ENCODE measurements at places on chromosomes 2 and 18.

DNA sequence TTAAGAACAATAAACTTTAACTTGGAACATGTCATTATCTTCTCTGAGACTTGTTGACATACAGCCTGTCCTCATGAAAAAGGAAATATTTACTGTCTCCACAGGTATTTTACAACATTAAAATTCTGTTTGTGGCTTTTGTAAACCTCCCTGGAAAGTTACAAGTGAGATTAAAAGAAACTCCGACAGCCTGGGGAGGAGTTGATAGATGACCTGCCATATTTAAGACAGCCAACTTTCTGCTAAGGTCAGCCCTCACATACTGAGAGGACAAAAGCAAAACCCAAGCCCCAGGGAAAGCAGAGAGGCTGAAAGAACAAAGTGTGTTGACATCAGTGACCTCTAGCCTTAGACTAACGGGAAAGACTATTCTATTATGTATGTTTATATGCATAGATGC is 350.2 kb downstream of the RIT2 start:
- DNase-seq: no peak

DNA sequence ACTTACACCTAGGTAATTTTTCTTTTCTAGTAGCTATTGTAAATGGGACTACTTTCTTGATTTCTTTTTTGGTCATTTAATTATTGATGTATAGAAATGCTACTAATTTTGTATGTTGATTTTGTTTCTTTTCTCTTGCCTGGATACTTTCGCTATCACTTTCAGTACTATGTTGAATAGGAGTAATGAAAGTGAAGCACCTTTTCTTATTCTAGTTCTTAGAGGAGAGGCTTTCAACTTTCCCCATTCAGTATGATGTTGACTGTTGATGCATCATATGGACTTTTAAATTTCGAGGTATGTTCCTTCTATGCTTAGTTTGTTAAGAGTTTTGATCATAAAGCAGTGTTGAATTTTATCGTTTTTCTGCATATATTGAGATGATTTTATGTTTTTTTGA is 142.5 kb downstream of the CDH19 start:
- no peak for DNase-seq

DNA sequence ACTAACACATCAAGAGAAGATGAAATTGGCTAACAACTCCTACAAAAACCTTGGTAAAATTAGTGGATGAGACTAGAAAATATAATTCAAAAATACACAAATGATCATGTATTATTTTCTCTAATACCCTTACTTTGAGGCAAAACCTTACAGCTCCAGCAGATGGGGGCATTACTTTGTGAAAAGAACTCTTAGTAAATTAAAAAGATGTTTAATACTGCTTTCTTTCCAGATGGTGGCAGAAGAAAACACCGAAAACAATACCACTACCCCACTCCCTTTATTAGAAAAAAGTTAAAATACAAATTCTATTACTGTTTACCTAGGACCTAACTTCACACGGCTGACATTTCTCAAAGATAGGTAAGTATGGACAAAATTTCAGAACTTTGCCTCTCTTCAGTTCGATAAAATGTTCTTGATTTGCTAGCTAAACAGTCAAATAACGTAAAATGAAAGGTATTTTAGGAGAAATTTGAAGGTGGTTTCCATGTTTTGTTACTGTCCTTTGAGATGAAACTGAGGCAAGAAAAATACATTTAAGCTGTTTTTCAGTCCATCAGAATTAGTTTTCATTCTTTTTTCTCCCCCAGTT is 30.6 kb downstream of the ORC4 start:
- DNase-seq: peak; percentile 15

DNA sequence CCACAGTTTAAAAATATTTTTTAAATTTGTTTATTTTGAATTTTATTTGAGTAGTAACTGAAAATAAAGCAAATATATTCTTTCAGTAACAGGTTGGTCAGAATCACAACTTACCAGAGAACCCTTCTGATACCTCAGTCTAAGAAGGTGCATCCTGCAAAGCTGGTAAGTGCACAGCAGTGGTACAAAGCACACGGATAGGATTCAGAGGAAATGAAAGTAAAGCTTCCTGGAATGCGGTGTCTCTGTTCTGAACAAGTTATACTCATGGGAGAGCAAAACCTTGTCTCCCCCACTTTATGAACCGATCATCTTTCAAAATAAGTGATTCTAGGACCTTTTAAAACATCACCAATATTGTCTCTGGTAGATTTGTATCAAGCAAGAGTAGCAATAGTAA is 398.3 kb downstream of the TMX3 start:
- DNase-seq: no peak

GRCh38 chr2:6657855-6658254 is 207.9 kb downstream of the CMPK2 start:
- no peak for DNase-seq

GRCh38 chr2:11375025-11375688 is 30.7 kb upstream of the ROCK2 start:
- DNase-seq: no peak

- DNase-seq: no peak
These were observed 19.3 kb upstream of the FZD7 start for GRCh38 chr2:202014318-202014717.

- DNase-seq: no peak
These were observed 85.5 kb upstream of the DTNA start for GRCh38 chr18:34624551-34624950.

DNA sequence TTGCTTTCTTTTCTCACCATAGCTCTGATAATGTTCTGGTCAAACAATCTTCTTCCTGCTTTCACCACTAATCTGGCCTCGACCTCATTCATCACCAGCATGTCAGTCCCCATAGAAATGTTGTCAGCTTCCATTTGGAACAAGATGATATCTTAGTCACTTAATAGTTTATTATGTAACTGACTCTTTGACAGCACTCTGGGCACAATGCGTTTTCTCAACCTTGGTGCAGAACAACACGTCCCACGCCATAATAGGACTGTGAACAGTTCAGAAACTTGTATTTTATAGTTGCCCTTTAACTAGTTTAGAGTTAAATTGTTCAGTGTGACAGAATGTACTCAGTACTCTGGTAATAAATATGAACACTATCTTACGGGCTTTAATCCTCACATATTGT is 106.0 kb downstream of the MC4R start:
- DNase-seq: no peak

DNA sequence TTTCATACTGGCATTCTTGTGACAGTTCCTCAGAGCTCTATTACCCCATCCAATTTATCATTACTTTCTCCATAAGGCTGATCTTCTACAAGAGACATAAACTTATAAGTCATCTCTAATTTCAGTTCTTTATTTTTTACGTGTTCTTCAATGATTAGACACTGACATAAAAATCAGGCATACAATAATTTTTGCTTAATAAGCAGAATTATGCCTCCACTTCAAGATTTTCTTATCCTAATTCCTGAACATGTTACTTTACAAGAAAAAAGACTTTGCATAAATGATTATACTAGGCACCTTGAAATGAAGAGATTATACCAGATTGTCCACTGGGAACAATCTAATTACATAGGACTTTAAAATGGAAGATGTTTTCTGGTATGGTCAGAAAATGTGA is 1304.5 kb upstream of the SLC39A10 start:
- DNase-seq: no peak

GRCh38 chr2:12816379-12817306 is 99.9 kb downstream of the TRIB2 start:
- DNase-seq: no peak

DNA sequence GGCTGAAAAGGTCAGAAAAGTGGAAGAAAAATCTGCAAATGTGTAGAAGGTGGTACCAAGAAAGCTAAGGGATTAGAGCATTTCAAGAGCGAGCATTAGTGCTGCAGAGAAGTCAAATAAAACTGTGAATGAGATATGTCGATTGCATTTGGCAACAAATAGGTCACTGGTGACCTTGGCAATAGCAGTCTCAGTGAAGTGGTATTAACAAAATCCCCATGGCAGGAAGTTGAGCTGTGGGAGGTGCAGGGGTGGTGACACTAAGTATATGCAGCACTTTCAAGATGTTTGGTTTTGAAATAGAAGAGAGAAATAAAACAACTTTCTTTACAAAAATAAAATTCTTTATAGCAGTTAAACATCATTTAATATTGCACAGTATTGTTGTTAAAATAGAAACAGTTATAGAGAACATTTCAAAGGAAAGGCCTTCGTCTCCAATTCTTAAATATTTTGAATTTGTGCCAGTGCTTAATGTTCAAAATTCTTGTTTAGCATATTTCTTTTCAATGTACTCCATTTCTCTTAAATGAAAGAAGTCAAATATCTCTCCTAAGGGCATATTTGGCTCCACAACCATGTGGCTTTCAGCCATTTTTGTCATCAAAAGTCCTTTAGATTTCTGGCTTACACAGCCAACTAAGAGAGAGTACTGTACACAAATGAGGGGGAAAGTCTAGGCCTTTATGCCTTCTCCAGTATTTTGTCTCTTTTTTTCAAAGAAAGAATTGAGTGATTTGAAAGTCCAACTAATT is 443.0 kb upstream of the MMADHC start:
- no peak for DNase-seq

GRCh38 chr2:19971691-19972090 is 18.2 kb downstream of the WDR35 start:
- no peak for DNase-seq

DNA sequence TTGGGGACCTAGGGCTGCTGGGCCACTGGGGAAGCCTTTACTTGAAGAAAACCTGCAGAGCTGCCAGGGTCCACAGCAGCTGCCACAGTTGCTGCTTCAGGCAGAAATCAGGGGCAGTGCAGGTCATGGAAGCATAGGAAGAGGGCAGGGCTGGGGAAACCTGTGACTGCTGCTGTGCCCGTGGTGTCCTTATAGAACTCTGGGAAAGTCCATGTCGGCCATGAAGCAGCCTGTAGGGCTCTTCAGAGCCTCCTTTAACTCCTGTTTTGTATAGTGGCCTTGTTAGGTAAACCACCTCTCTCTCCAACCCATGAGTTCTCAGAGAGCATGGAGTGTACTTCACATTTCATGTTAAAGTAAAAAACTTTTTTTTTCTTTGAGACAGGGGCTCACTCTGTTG is 62.1 kb downstream of the SMAD4 start:
- DNase-seq: no peak

- DNase-seq: no peak
These were observed 134.5 kb upstream of the CAB39 start for GRCh38 chr2:230578106-230578505.

GRCh38 chr2:33340280-33340679 is 136.2 kb upstream of the RASGRP3 start:
- no peak for DNase-seq

GRCh38 chr18:3816610-3817363 is 366.8 kb downstream of the TGIF1 start:
- DNase-seq: no peak

- DNase-seq: no peak
These were observed 54.6 kb upstream of the NFU1 start for GRCh38 chr2:69491864-69492263.

- DNase-seq: peak; percentile 100
These were observed 312.0 kb downstream of the CELF4 start for GRCh38 chr18:37253394-37254235.

- no peak for DNase-seq
These were observed 188.6 kb downstream of the ARL4C start for GRCh38 chr2:234308073-234308812.

DNA sequence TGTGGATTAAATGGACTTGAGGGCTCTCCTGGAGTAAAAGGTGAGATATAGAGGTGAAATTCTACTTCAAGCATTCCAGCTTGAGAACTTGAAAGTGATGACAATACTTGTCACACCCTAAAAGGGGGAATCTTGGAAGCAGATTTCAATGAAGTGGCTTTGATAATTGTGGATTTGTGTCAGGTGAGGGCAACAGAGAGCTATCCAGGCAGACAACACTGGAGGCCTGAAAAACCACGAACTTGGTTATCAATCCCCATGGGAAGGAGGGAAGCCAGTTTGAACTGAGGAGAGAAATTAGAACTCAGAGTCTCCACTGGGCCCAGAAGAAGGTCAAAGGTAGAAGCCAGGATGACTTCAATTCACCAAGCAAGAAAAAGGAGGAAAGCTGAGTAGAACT is 263.9 kb downstream of the FIGN start:
- DNase-seq: no peak

DNA sequence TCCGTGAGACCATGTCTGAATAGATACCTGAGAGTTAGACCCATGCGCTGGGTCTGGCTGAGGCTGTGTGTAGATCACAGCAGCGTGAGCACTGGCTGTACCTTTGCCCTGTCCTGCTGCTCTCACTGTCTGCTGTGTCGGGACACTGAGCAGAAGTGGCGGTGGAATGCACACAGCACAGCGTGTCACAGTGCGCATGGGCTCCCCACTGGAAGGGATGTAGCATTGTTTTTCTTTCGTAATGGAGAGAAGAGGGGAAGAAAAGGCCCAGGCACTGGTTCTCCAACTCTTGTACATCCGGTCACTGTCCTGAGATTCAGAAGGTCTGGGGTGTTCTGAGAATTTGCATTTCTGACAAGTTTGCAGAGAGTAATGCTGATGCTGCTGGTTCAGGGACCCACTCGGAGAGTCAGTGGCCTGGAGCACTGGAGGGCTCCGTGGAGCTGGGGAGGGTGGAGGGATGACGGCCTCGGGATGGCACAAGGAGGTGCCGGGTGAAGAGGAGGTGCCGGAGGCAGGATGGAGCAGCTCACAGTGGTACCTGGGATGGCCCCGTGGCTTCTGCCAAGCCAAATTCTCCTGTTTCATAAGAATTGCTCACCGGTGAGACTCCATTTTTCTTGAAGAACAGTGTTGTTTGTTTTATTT is 252.8 kb downstream of the LDLRAD4 start:
- DNase-seq: no peak

DNA sequence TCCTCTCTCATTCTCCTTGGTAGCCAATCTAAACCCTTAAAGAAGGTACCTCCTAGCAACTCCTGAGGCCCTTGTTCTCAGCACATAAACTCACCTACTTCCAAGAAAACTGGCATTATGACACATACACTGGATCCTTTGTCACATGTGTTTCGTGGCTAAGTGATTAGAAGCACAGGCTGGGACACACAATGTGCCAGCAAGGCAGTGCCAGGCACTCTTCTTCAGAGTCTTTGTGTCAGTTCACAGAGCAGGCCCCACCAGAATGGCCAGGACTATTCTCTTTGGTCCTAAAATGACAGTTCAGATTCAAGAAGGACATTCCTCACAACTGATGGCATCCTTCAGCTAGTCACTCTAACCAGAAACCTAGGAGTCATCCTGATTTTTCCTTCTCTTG is 40.3 kb downstream of the SMC6 start:
- DNase-seq: no peak

DNA sequence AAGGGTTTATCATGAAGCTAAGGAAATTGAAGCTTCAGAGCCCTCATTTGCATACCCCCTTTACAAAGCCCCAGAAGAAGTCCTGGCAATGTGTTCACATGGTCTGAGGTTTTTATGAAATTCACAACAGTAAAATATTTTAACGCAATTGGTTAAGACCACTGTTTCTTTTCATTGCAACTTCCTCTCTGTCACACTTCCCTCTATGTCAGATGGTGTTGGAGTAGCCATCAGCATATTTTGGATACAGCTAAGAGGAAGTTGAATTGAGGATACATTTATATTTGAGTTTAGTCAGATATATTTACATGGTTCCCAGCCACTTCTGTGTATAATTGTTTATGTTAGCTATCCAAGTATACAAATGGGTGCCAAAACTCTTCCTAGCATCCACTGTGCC is 170.0 kb downstream of the TXNL1 start:
- DNase-seq: no peak

- peak; percentile 62 for DNase-seq
These were observed 5.7 kb downstream of the SMC6 start for GRCh38 chr2:17747684-17748452.
